ENCODE measurements at places on chromosomes 3 and 15.

DNA sequence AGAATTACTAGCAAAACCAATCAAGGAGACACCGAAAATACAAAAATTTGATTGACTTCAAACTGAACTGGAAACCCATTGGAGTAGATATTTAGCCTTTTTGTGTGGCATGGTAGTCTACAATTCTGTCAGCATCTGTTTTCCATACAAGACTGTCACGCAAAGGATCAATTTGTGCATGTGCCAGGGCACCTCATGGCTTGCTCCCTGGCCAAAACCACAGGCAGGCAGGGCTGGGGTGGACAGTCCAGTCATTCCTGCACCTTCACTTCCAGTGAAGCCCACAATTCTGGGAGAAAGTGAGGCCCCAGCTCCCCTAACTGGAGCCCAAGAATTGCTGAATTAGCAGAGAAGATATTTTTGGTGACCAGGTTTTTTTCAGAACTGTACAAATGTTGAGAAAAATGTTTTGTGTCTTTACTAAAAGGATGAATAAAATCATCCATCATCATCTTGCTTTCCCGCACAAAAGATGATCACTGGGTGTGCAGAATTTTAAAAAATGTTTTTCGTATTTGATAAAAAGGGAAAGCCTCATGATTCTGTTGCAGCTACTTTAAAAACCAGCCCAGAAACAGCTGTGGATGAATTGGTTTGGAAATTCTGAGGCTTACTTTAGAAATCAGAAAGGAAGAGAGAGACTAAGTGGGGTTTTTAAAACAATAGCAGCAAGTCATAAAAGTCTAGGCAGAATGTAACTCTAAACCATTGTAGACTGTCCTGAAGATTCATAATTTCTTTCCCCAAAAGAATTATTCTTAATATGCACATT is 86.4 kb downstream of the PCCB start:
- H3K4me1 ChIP-seq = no peaks in the 10 kb centered on the region
- DNase-seq = no peak
- no peaks in the 10 kb centered on the region for H3K36me3 ChIP-seq
- H3K4me3 ChIP-seq = no peak overlapping the region

- H3K4me1 ChIP-seq = no peaks in the 10 kb centered on the region
- no peaks in the 10 kb centered on the region for H3K36me3 ChIP-seq
- no peak for DNase-seq
- no peak overlapping the region for H3K27ac ChIP-seq
These were observed 34.1 kb upstream of the SFMBT1 start for GRCh38 chr3:53079791-53080555.

DNA sequence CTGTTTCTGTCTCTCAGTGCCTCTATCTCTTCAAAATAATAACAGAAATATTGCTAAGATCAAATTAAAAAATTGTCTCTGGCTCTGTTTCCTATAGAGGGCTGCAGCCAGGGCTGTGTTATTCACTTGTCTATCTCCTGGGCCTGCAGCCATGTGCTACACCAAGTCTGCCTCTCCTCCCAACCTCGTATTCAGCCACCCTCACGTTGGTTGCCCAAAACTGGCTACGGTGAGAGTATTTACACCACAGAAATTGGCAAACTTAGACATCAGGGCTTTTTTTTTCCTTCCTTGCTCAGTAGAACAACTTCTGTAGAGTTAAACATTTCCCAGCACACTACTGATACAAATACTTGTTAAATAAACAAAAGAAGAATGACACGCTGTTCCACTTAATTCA is 320.9 kb upstream of the ICE2 start:
- H3K4me3 ChIP-seq = no peak overlapping the region
- DNase-seq = no peak

GRCh38 chr3:15713364-15713763 is 84.4 kb downstream of the ANKRD28 start:
- H3K27me3 ChIP-seq = no peaks in the 10 kb centered on the region
- no peaks in the 10 kb centered on the region for H3K4me1 ChIP-seq
- no peak for DNase-seq
- no peak overlapping the region for H3K4me3 ChIP-seq
- no peak overlapping the region for H3K27ac ChIP-seq
- H3K36me3 ChIP-seq = no peaks in the 10 kb centered on the region

DNA sequence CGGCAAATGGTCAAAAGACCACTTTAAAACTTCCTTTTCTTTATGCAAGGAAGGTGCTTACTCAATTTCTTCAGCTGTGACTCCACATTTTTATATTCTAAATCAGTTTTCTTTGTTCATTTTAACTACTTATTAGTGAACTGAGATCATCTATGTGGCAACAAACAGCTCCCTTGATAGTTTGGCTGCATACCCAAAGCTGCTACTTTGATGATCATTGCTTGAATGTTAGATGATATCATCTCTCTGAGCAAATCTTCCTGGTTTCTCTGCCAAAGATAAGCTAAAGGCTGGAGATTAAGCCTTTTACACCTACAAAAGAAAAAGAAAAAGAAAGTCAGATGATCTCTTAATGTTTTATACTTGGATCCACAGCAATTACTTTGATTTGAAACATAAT is 95.5 kb downstream of the DPH6 start:
- DNase-seq = no peak
- no peaks in the 10 kb centered on the region for H3K36me3 ChIP-seq
- no peaks in the 10 kb centered on the region for H3K4me1 ChIP-seq
- no peak overlapping the region for H3K27ac ChIP-seq
- H3K4me3 ChIP-seq = no peak overlapping the region

GRCh38 chr3:18729671-18730070 is 304.5 kb upstream of the SATB1 start:
- H3K4me3 ChIP-seq = no peak overlapping the region
- no peak overlapping the region for H3K27ac ChIP-seq
- H3K27me3 ChIP-seq = no peaks in the 10 kb centered on the region
- no peaks in the 10 kb centered on the region for H3K4me1 ChIP-seq
- DNase-seq = no peak

- no peak overlapping the region for H3K4me3 ChIP-seq
- no peak for DNase-seq
- no peaks in the 10 kb centered on the region for H3K4me1 ChIP-seq
- no peaks in the 10 kb centered on the region for H3K36me3 ChIP-seq
- no peak overlapping the region for H3K27ac ChIP-seq
These were observed 5.6 kb downstream of the FAM240A start for GRCh38 chr3:46617941-46618340.

GRCh38 chr3:166488977-166489672 is 651.9 kb upstream of the BCHE start:
- H3K4me1 ChIP-seq = no peaks in the 10 kb centered on the region
- H3K27ac ChIP-seq = no peak overlapping the region
- H3K36me3 ChIP-seq = no peaks in the 10 kb centered on the region

DNA sequence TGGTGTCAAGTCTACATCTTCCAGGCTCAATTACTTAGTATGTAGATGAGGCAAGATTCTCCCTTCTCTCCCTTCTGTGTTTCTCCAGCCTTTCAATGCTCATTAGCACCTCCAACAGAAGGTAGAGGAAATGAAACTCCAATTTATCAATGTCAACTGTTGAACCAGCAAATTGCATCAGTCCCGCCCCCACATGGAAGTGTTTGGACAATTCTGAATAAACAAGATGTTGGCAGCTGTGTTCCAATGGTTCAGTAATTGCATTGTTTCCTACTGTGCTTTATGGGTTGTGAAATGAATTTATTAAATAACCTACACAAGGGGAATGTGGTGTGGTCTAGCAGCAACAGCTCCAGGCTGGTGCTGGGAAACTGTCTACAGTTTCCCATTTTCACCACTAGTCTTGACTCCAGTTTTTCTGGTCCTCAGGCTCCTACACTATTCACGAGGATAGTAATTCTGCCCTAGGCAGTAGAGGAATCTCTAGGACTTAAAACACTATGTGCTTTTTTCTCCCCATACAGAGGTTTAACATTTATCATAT is 91.9 kb downstream of the MB21D2 start:
- no peak overlapping the region for H3K27ac ChIP-seq
- no peaks in the 10 kb centered on the region for H3K27me3 ChIP-seq
- no peak overlapping the region for H3K4me3 ChIP-seq
- no peaks in the 10 kb centered on the region for H3K36me3 ChIP-seq

- H3K4me1 ChIP-seq = peaks cover 3% of the 10 kb centered on the region
- no peak for DNase-seq
- H3K4me3 ChIP-seq = no peak overlapping the region
- H3K36me3 ChIP-seq = no peaks in the 10 kb centered on the region
- no peaks in the 10 kb centered on the region for H3K27me3 ChIP-seq
These were observed 134.8 kb downstream of the NSMCE3 start for GRCh38 chr15:29134641-29135308.

- H3K4me1 ChIP-seq = no peaks in the 10 kb centered on the region
- H3K36me3 ChIP-seq = no peaks in the 10 kb centered on the region
- no peak for DNase-seq
These were observed 31.3 kb upstream of the NFKBIZ start for GRCh38 chr3:101817992-101818391.

- no peak overlapping the region for H3K4me3 ChIP-seq
- no peaks in the 10 kb centered on the region for H3K4me1 ChIP-seq
- no peaks in the 10 kb centered on the region for H3K27me3 ChIP-seq
These were observed 23.9 kb upstream of the RYK start for GRCh38 chr3:134274571-134274970.

DNA sequence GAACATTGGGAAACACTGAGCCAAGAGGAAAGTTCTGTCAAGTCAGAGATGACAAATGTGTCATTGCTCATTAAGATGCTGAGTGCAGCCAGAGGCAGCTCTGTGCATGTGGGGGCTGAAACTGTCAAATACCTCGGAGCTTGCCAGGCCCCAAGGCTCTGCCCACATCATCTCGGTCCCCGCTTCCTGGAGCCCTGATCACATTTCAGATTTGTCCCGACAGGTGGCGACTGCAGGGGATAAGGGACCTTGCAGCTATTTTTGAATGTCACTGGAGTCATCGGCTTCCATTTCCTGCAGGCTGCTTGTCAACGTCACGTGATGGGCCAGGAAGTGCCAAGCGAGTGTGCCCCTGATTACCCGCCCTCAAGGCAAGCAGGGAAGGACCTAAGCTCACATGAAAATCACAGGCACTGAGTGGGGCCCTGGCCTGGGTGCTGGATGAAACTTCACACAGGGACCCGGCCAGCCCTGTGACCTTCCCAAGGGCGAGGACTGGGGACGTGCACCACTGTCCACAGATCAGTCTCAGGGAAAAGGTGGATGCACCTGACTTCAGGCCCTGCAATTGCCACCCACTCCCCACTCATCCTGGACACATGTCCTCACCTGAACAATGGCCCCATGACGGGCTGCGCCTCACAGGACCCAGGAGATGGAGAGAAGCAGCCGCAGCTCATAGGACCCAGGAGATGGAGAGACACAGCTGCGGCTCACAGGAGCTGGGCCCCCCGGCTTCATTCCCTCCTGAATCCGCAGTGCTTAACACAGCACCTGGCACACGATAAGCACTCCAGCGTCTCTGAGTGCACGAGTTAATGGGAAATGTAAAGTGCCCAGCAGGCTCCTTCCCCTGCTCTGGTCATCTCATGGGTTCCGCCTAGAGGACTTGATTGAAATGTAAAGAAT is 73.4 kb downstream of the NUP210 start:
- no peak overlapping the region for H3K27ac ChIP-seq
- H3K4me3 ChIP-seq = no peak overlapping the region
- H3K36me3 ChIP-seq = no peaks in the 10 kb centered on the region
- DNase-seq = no peak

GRCh38 chr3:191430103-191430502 is 30.9 kb upstream of the PYDC2 start:
- no peaks in the 10 kb centered on the region for H3K4me1 ChIP-seq

- H3K36me3 ChIP-seq = no peaks in the 10 kb centered on the region
- no peak overlapping the region for H3K4me3 ChIP-seq
- DNase-seq = no peak
- no peaks in the 10 kb centered on the region for H3K4me1 ChIP-seq
These were observed 38.5 kb upstream of the CTSH start for GRCh38 chr15:78983146-78983918.

GRCh38 chr3:177045767-177046166 is 151.5 kb downstream of the TBL1XR1 start:
- H3K27ac ChIP-seq = no peak overlapping the region
- DNase-seq = no peak
- no peaks in the 10 kb centered on the region for H3K36me3 ChIP-seq
- H3K27me3 ChIP-seq = no peaks in the 10 kb centered on the region
- H3K4me1 ChIP-seq = no peaks in the 10 kb centered on the region
- H3K4me3 ChIP-seq = no peak overlapping the region

GRCh38 chr3:69888040-69888942 is 111.2 kb upstream of the SAMMSON start:
- no peaks in the 10 kb centered on the region for H3K4me1 ChIP-seq
- no peaks in the 10 kb centered on the region for H3K27me3 ChIP-seq
- DNase-seq = no peak
- H3K27ac ChIP-seq = no peak overlapping the region
- no peaks in the 10 kb centered on the region for H3K36me3 ChIP-seq

DNA sequence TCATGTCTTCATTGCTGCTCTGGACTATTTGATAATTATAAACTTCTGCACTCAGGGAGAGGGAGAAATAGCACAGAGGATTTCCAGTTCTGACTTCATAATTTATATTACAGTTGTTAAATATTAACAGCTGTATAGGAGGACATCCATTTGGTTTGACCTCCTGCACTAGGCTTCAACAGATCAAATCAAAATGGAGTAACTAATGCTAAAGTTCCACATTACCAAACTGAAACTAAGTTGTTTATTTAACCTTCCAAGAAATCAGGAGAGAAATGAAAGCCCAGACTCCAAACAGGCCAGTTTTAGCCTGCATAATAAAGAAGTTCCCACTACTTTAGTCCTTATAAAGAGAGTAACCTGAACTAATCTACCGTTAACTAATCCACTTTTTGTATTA is 4.6 kb downstream of the PLSCR2 start:
- H3K4me1 ChIP-seq = no peaks in the 10 kb centered on the region
- H3K27ac ChIP-seq = no peak overlapping the region
- H3K4me3 ChIP-seq = no peak overlapping the region
- H3K36me3 ChIP-seq = no peaks in the 10 kb centered on the region

- no peaks in the 10 kb centered on the region for H3K36me3 ChIP-seq
- H3K4me1 ChIP-seq = no peaks in the 10 kb centered on the region
- H3K27me3 ChIP-seq = no peaks in the 10 kb centered on the region
- DNase-seq = no peak
- peak overlapping the region; percentile 29 for H3K27ac ChIP-seq
These were observed 531.9 kb downstream of the AGBL1 start for GRCh38 chr15:86611417-86612040.

DNA sequence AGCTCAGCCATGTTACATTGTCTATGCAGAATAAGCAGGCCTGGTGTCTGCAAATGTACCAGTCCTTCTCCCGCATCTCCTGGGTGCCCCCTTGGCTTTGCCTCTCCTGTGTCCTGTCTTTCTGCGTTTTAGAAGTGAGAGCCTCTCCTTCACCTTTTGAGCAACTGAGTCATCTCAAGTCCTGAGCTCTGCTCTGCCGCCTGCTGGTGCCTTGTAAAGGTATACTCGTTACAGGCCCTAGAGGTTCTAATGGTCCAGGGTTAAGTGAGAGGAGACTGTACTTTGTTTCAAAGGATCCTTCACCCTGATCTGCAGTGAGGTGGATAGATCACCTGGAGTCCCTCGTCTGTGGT is 12.6 kb downstream of the GHRL start:
- no peak overlapping the region for H3K27ac ChIP-seq
- no peaks in the 10 kb centered on the region for H3K4me1 ChIP-seq
- H3K36me3 ChIP-seq = no peaks in the 10 kb centered on the region
- H3K4me3 ChIP-seq = no peak overlapping the region

DNA sequence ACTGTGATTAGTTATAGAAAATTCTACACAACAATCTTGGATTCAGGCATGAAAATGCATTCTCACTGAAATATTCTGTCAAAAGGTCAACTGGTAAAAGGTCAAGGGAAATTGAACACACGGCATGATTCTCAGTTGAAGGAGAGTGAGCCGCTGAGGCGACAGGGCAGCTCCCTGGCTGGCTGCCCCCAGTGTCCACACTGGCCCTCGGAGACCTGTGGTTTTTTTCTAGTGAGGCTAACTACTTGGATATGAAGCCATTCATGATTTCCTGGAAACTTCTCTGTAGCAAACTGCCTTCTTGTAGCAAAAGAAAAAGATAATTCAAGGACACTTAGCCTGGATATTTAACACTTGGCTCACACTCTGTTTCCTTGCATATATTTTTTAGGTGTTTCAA is 37.2 kb downstream of the AADACL2 start:
- H3K36me3 ChIP-seq = no peaks in the 10 kb centered on the region
